ENCODE measurements at places on chromosomes 1 and 21.

DNA sequence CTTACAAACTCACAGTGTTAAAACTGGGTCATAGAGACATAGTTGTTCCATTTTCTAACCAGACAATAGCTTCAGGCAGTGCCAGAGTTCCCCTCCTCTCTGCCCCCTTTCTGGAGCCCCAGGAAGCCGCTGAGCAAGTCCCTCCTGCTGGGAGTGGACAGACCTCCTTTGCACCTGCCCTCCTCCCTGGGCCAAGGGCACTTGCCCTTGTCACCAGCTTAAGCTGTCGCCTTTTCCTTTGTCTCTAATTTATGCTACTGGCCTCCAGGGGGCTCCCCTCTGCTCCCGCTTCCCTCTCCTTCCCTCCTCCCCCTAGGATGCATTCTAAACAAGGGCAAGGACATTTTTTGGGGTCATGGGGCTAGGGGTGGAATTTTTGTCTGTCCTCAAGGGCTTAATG, 182.4 kb downstream of the MIS18A start:
- no peak for DNase-seq

DNA sequence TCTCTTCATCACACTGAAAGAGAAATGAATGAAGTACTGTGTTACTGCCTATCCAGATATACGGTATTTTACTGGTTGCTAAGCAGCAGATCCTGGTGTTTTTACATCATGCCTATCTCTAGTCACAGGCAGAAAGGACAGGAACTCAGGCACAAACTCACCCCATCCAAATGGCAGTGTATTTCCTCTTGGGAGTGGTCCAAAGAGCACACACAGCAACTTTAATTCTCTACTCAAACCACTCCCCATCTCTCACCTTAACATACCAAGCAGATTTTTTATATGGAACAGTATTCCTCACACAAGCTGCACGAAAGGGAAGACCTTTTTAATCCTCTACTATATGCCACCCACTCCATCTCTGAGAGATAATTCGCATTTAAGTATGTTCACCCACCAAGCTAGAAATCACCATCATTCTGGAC, 27.3 kb downstream of the EIF4G3 start:
- DNase-seq, result no peak

DNA sequence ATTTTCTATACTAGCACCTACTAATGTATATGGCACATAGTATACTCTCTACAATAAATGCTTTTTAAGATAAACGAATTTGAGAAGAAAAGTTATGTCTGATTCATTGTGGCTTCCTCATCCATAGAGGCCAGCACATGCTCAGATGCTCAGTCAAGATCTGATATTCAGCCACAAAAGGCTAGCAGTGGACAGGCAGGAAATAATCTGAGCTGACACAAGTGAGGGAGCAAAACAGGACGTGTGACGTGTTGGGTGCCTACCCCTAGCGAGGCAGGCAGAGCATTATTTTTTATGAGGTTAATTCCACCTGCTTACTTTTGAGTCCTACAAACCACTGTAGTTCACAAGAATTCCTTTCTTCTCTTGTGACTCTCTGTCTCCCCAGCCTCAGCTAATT, 550.9 kb downstream of the SMYD3 start:
- DNase-seq, result no peak

- no peak for DNase-seq
Measured at GRCh38 chr1:92709738-92710137, 75.2 kb downstream of the EVI5 start.

DNA sequence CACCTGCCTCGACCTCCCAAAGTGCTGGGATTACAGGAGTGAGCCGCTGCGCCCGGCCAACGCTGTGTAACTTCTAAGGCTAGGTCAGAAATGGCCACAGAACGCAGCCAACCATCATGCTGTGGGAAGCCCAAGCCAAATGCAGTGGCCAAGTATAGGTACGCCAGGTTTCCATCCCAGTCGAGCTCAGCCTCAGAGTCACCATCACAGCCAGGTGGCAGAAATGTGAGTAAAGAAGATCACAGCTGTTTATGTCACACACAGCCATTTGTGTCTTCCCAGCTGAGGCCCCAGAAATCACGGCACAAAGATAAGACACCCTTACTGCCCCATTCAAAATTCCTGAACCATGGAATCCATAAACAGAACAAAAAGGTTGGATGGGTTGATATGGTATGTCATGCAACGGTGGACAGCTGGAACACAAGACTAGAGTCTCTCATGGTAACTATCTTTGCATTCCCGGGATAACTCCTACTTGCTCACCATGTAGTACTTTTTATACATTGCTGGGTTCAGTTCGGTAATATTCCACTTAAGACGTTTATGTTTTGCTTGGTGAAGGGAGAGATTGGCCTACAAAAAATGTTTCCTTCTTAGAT, 84.3 kb downstream of the SLC45A1 start:
- DNase-seq, result no peak

DNA sequence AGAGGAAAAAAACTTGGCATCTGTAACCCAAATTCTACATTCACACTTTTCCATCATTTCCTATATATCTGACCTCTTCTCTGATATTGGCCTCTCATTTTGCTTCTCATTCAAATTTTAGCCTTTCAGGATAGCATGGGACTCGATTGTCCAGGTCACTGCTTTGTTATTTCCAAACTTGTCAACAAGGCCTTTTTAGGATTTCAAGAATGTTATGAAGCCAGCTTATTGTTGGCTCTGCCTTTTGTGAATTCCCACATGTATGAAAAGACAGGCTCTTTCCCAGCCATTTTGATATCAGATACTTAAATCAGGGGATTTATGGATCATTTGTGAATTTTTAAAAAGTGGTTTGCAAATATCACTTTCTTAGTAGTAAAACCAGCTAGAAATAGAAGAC, 663.5 kb downstream of the NCAM2 start:
- DNase-seq, result no peak

DNA sequence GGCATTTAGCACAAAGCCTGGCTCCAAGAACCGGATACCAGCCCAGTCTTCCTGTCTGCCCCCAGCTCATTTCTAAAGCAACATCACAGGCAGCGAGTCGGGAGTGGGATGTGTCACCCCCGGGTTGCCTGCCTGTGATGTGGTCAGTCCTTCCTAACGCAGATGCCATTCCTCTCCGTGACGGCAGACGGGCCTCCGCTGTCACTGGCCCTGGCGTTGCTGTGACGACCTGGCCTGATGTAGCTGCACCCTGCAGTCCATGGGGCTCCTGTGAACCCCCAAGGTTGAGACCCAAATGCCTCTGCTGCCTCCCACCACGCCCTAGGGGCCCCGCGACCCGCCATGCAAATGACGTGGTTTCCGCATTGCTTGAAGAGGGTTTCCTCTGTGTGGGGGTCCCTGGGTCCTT, 12.3 kb downstream of the TNFRSF1B start:
- DNase-seq, result peak; percentile 93

GRCh38 chr21:14054682-14055081, 156.1 kb downstream of the LIPI start:
- DNase-seq, result no peak

GRCh38 chr1:205572421-205572820, 59.4 kb downstream of the ELK4 start:
- no peak for DNase-seq

DNA sequence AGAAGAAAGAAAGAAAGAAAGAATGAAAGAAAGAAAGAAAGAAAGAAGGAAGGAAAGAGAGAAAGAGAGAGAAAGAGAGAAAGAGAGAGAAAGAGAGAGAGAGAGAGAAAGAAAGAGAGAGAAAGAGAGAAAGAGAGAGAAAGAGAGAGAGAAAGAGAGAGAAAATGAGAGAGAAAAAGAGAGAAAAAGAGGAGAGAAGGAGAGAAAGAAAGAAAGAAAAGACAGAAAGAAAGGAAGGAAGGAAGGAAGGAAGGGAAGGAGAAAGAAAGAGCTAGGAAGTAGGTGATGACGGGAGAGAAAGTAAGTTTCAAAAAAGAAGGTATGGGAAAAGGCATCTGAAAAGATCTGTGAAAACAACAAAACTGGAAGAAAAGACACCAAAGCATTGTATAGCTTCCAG, 72.0 kb downstream of the GRIK1 start:
- DNase-seq, result no peak

GRCh38 chr1:162417650-162418049, 5.7 kb upstream of the SH2D1B start:
- no peak for DNase-seq
